ENCODE measurements at places on chromosomes 5 and 9.

DNA sequence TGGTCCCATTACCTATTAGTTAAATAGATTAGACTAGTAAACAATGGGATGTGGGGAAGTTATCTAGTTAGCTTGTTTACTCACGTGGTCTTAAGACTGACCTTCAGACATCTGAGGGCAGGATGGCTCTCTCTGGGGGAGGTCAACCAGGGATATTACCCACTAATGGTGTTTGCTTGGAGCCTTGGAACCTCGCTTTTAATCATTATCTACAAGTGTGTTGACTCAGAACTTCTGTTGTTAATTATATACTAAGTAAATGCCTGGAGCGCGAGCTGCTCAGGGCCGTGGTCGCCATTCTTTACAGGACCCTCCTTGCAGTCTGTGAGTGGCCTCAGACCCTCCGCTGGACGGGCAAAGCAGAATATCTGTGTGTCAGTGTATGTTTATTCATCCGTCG lies 48.5 kb upstream of the ZNF354A start:
- no peak for DNase-seq

DNA sequence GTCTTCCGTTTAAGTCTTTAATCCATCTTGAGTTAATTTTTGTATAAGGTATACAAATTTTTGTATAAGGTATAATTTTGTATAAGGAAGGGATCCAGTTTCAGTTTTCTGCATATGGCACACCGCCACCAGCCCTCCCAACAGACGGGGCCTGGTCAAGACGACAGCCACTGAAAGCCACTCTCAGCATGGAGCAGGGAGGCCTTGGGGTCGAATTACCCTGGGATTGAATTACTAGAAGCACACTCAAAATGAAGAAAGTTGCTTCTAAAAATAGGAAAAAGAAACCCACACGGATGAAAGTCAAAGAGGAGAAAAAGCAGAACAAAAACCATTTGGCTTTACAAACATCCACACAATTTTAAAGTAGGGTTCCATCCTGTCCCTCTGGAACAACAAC lies 586.2 kb upstream of the ADAMTS16 start:
- DNase-seq: no peak

- DNase-seq: no peak
Observed at GRCh38 chr5:7464182-7464581, 68.2 kb downstream of the ADCY2 start.

GRCh38 chr5:55714749-55715148 lies 2.6 kb upstream of the SLC38A9 start:
- no peak for DNase-seq

DNA sequence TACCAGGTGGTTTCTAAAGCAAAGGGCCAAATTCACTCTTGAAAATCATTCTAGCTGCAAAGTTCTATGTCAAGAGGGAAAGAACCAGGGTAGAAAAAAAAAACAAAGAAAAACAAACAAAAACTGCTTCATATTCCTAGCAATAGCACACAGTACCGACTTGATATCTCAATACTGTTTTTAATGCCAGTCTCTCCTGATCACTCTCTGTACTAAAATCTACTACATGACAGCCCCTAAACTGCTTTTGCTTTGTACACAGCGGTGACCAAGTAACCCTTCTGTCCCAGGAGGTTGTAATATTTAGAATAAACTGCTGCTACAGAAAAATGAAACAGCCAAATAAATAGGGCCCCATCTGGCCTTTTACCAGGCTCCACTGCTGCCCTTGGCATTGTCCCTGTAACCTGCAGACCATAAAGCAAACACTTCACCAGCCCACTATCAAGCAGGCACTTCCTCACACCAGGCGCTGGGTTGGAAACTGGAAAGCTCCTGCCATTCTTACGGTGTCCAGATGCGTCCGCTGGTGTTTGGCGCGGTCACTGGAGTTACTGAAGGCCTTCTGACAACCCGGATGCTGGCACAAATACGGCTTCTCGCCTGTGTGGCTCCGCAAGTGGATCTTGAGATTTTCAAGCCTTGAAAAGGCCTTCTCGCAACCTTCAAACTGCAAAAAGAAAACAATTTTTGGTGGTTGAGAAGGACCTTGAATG lies 363.2 kb downstream of the GLIS3 start:
- no peak for DNase-seq

All from left hindlimb (tissue), 1 donor.